ENCODE measurements at places on chromosomes 6 and 20.

- DNase-seq = no peak
These were observed 43.1 kb downstream of the JPH2 start for GRCh38 chr20:44143936-44144335.

DNA sequence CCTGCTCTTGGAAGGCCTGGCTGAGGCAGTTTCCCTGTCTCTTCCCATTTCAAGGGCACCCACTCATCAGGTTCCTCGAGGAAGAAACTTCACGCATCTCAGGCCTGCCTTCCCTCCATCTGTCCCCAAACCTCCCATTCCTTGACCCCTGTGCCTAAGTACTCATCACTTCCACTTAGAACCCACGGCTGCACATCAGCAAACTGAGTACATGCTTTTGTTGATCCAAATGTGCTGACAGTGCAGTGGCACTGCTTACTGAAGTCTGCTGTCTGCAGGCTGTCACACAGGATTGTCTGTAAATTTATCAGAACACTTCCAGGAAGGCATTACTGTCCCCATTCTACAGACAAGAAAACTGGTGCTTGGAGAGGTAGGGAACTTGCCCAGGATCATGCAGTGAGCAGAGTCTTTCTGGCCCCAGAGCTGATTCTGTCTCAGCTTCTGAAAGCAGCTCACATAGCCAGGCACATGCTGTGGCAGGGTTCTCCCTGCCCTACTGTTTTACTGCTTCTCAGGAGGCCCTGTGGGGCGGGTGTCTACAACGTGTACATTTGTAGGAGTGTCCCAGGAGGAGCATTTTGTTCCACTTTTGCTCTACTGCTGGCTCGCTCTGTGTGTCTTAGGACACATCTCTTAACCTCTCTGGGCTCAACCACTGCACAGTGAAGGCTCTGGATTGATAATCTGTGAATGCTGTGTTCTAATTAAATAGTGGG, 64.2 kb upstream of the XRN2 start:
- DNase-seq = no peak

DNA sequence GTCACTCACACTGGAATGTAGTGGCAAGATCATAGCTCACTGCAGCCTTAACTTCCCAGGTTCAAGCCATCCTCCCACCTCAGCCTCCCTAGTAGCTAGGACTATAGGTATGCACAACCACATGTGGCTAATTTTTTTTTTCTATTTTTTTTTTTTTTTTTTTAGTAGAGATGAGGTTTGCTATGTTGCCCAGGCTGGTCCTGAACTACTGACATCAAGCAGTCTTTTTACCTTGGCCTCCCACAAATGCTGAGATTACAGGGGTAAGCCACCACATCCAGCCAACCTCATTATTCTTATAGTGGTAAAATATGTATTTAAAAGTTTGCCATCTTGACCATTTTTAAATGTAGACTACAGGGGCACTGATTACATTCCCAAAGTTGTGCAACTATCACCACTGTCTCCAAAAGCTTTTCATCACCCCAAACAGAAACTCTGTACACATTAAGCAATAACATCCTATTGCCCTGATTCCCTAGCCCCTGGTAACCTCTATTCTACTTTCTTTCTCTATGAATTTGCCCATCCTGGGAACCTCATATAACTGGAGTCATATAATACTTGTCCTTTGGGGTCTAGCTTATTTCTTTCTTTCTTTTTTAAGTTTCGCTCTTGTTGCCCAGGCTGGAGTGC, 268.0 kb upstream of the JARID2 start:
- no peak for DNase-seq

DNA sequence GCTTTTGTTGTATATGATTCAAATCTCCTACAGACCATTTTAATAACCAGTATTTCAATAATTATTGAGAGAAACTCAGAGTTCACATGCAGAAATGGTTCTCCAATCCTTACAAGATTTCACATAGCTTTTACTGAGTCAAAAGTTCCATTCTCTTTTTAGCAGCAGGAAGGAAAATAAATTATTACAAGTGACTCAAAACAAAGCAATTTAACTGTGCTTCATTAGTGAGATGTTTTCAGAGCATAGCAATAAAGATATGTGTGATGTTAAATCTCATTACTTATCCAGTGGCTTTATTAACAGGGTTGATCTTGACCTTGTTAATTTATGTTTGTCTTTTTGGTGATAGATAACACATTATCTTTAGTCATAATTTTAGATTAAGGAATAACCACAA, 22.0 kb downstream of the KIF13A start:
- peak; percentile 55 for DNase-seq

DNA sequence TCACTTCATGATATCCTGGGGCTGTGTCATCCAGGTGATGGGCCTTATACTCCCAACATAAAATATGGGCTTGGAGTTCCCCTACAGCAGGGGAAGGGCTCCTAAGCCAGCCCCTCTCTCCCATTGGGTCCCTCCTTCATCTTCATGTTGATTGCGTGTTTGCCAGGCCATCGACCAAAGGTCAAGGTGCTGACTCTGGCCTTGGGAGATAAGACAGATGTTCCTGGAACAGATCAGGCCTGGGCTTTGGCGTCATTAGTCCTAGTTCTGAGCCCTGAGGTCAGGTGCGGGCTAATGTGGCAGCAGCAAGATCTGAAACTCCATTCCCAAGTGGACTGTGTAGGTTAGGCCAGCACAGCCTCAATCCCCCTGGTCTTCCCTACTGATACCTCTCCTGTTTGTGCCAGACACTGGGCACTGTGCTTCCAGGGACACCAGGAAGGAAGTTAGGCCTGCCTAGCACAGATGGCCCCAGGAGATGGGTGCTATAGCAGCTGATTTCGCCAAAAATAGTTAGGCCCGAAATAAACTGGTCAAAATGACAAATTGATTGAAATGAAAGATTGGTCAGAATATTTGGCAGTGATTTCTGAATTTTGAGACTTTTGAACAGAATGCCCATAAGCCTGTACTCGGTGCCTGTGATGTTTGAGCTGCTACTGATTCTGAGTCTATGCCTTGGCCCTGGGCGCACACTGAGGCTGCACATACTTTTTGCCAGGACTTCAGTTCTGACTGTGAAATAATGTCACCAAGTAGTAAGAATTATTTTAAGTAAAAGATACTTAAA, 28.8 kb downstream of the EPB41L1 start:
- no peak for DNase-seq

DNA sequence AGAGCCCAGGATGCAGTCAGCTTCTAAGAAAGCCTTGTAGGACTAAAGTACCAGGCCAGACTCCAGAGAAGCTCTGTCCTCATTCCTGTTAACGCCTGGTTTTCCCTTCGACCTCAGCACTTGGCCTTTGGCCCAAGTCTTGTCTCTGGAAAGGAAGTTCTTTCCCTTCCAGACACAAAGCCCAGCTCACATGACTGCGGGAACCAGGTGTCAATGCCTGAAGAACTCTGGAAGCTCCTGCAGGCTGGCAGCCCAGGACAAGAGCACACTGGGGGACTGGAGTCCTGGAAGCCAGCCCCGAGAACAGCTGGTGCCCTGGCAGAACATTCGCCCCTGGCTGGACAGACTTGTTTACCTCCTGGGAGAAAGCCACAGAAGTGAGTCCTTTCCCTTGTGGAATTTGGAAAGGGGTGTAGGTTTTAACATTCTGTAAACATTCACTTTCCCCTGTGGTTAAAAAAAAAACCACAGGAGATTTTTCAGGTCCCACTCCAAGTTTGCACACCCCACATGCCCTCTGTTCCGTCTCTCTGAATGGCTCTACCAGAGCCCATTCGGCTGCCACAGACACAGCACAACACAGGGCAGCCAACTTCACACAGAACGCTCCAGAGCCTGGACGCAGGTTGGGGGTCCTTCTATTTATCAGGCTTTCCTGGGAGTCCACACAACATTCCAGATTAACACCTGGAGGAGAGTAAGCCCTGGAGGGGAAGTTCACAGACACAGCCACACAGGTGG, 18.1 kb downstream of the ACSS1 start:
- DNase-seq = peak; percentile 61

- DNase-seq = no peak
These were observed 8.5 kb downstream of the TMEM14B start for GRCh38 chr6:10756085-10756484.

GRCh38 chr6:135073217-135073616, 18.6 kb upstream of the HBS1L start:
- no peak for DNase-seq

DNA sequence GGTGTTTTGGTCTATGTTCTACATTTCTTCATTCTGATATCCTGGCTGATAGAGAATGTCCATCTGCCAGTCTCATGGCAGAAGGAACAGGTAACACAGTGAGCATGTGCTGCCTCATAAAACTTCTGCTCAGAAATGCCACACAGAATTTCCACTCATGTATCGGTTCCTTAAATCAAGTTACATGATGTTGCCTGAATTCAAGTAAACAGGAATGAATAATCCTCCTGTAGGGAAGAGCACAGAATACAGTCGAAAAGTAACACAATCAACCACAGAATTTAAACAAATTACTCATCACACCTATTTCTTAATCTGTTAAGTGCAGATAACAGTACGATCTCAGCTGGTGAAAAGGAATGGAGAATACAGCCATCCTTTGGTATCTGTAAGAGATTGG, 74.7 kb downstream of the FAM217A start:
- no peak for DNase-seq

GRCh38 chr20:10843146-10843711, 169.4 kb upstream of the JAG1 start:
- peak; percentile 70 for DNase-seq

GRCh38 chr6:15661853-15662325, 939 bp downstream of the DTNBP1 start:
- DNase-seq = no peak

DNA sequence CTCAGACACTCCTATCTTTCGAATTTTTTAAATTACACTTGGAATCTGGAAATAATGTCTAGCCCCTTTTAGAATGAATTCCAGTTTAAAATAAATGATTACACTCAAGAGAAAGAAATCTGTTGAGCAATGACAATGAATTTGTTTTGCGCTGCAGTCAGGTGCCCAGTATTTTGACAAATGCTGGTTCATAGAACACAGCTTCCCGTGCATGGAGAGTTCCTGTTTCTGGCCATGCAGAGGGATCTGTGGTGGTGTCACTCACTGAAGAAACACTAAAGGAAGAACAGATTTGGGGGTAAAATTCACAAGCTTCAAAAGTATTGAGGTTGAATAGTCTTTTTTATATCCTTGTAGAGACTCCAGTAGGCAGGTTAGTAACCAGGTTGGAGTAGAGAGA, 113.4 kb upstream of the CEP85L start:
- DNase-seq = no peak

GRCh38 chr20:44931911-44932310, 22.1 kb downstream of the PABPC1L start:
- peak; percentile 14 for DNase-seq

GRCh38 chr20:50288128-50288623, 97.5 kb downstream of the CEBPB start:
- DNase-seq = no peak

GRCh38 chr20:63330084-63330760, 30.9 kb downstream of the CHRNA4 start:
- DNase-seq = no peak

GRCh38 chr6:23089981-23090380, 520.6 kb downstream of the HDGFL1 start:
- DNase-seq = no peak

DNA sequence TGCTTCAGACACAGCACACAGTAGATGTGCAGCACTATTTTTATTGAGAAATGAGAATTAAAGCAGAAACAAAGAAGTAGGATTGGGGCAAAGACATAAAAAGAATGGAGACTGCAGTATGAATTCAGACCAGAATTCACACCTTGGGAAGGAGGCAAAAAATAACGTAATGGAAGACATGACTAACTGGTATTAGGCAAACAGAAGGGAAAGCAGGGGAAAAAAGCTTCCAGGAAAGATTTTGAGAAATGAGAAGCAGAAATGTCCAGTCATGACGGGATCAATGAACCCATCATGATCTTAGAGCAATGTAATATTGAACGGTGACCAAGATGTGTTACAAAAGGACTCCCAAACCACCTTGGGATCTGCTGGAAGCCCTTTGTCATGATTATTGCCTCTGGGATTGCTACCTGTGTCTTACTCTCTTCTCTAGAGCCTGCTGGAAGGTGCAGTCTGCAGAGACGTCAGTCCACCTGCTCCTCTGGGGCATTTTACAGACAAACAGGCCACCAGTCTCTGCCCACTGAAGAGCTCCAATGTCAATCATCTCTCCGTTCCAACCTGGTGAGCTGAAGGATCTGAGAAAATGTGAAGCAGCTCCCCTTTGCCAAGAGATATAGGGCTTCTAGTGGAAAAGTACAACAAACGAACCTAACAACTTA, 8.7 kb downstream of the NUDT3 start:
- peak; percentile 53 for DNase-seq

DNA sequence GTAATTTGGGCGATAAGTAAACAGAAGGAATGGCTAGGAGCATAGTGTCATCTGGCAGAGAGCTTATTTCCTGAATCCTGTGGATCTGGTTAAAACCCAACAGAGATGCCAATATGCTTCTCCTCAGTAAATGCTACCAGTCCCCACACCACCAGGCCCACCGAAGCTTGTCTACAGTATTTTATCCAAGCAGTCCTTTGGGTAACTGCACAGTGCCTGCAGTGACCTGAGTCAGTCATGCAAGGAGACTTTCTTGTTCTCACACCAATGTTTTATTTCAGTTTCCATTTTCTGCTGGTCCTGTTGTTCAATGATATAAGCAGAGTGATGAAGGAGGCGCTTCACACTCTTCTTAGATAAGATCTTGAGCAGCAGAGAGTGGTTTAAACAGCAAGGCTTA, 326.3 kb downstream of the RIMS1 start:
- no peak for DNase-seq

GRCh38 chr6:7911345-7911725, 747 bp upstream of the TXNDC5 start:
- no peak for DNase-seq

DNA sequence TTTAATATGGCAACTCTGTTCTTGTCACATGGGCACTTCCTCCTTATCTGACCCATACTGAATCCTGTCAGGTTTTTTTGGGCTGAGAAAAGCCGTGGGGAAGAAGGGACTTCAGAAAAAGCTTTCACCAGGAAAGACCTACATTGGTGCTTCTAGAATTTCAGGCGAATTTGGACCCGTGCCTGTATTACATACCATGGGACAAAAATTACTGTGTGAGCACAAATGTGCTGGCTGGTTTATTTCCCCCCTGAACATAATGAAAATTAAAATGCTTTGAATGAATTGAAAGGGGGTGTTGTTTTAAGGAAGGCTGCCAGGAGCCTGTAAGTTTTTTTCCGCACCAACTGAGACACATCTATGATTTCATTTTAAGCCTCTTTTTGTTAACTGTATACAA, 29.6 kb downstream of the CAP2 start:
- no peak for DNase-seq

- no peak for DNase-seq
These were observed 40.6 kb upstream of the NHSL1 start for GRCh38 chr6:138539876-138540275.

Data from foreskin fibroblast (primary cell).